ENCODE measurements at places on chromosomes 12 and 14.

DNA sequence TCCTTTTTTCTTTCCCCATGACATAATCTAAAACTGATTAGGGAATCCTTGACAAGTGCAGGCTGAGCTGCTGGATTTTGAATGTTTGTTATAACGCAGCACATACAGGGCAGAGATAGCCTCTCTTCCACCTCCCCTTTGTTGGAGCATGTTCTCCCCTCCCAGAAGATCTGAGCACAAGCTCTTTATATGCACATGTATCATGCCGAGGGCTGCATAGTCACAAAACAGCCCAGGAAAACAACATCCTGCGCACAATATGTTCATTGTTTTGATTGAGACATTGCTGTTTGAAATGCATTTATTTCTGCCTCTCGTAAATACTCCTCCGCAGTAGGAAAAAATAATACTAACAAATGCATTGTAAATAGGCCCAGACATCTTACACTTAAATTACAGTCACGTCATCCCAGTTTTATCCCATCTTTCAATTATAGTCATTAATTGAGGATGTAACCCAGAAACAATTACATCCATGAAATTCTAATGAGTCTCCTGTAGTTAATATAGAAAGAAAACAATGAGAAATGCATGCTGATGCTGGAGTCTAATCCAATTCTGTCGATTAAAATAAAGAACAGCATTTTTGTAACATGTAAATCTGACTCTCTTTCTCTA, 401.8 kb downstream of the BTG1 start:
- no peaks in the 10 kb centered on the region for H3K27me3 ChIP-seq
- H3K4me3 ChIP-seq: no peak overlapping the region
- H3K36me3 ChIP-seq: no peaks in the 10 kb centered on the region
- H3K27ac ChIP-seq: no peak overlapping the region

- H3K27ac ChIP-seq: no peak overlapping the region
- no peak for DNase-seq
- H3K4me3 ChIP-seq: no peak overlapping the region
- no peaks in the 10 kb centered on the region for H3K27me3 ChIP-seq
- H3K4me1 ChIP-seq: no peaks in the 10 kb centered on the region
Measured at GRCh38 chr14:61911574-61911973, 149.4 kb downstream of the SNAPC1 start.

DNA sequence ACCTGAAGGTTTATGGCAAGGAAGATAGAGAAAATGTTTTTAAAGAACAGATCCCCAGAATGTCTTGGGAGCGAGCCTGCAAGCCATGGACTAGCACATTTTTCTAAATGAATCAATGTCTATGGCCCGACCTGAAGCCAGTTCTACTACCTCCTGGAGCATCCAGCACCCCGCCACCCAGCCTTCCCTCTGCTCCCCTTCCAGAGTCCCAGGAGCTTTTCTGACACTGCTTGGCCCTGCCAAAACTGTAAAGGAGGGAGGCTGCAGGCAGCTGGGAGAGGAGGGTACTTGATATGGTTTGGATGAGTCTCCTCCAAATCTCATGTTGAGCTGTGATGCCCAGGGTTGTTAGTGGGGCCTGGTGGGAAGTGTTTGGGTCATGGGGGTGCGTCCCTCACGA, 95.5 kb upstream of the FZD10 start:
- no peaks in the 10 kb centered on the region for H3K36me3 ChIP-seq
- H3K4me3 ChIP-seq: no peak overlapping the region
- no peak for DNase-seq
- no peaks in the 10 kb centered on the region for H3K4me1 ChIP-seq

DNA sequence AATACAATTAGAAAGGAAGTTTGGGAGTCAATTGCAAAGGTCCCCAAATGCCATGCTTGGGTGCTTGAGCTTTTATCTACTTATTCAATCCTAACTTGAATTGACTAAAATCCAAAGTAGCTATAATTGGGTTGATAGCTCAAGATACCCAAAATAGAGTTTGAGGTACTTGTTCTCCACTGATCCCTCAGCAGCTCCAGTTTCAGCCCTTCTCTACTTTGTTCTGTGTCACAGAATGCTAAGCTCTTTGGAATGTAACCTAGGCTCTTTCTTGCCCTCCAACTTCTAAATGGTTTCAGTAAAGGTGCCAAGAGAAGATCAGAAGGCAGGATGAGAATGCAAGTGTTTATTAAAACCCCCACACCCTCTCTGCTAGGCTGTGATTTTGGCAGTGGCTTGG, 251.4 kb upstream of the CLEC14A start:
- H3K4me1 ChIP-seq: no peaks in the 10 kb centered on the region
- DNase-seq: no peak
- H3K27ac ChIP-seq: no peak overlapping the region
- H3K4me3 ChIP-seq: no peak overlapping the region
- H3K36me3 ChIP-seq: no peaks in the 10 kb centered on the region
- H3K27me3 ChIP-seq: no peaks in the 10 kb centered on the region

Data from mesendoderm (in vitro differentiated cells).